ENCODE measurements at places on chromosomes 5 and 9.

GRCh38 chr9:130245474-130245873, 20.1 kb upstream of the HMCN2 start:
- DNase-seq: no peak

GRCh38 chr5:179478624-179479023, 71.7 kb upstream of the RUFY1 start:
- no peak for DNase-seq

DNA sequence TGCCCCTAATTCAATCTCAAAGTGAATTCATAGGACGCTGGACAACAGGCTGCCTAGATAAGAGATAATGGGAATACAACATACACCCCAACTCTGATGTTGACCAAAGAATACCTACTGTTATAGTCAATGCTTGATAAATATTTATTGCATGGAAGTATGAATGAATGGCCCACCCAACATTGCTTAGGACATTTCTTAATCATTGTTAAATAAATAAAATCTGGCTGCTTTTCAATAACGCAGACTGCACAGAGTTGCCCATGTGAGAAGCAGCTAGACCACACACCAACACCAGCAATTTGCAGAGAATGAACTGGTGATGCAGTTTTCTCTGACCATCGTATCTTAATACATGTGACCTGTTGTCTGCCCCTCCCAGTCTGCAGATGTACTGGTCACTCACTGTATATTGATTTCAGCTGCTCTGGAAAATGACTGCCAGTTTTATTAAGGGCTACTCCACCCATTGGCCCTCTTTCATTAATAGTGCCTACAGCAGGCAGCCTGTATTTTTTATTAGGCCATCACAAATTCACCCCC, 236.2 kb upstream of the WWC1 start:
- DNase-seq: no peak

GRCh38 chr9:37922363-37923117, 18.6 kb upstream of the SLC25A51 start:
- no peak for DNase-seq

DNA sequence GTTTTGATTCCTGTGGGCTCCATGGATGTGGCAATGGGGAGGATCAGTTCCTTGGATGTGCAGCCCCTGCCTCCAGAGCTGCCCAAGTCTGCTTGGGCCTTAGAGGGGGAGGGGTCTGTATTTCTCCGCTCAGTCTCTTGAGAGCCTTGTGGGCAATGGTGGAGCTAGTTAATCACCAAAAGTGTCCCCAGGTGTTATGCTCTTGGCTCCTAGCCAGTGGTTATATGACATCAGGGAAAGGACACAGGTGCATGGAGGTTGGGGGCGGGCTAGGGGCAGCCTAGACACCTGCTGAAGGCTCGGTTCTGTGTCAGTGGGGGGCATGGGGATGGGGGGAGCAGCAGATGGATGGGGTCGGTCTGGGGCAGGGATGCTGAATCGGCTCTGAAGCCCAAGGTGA, 12.4 kb upstream of the ARAP3 start:
- DNase-seq: no peak

DNA sequence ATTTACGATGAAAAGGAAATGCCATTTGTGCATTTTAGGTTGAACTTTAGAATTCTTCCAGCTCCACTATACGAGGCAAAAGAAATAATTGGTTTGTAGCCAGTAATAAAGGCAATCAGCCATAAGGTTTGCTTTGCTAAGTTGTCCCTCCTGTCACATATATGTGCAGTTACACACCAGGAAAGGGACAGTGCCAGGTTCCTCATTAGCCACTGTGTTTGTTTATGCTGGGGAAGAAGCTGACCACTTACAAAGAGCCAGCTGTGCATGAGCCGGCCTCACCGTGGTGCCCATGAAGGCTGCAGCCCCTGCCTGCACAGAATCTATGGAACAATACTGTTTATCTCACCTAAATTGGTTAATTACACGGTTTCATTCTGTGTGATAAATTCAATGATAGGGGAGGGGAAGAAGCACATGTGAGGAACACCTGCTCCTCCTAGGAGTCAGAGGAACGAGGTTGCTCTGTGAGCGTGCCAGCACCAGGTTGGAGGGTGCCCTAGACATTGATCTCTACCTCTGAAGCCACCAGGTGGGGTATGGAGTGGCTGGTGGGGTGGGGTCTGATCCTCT, 173.8 kb upstream of the DAP start:
- no peak for DNase-seq

- DNase-seq: no peak
Observed at GRCh38 chr5:43193181-43193893, 1.3 kb downstream of the NIM1K start.

- no peak for DNase-seq
Observed at GRCh38 chr9:128600099-128600498, 47.7 kb downstream of the SPTAN1 start.

- DNase-seq: no peak
Observed at GRCh38 chr5:97846643-97847042, 663.6 kb upstream of the RIOK2 start.

GRCh38 chr5:127335381-127335780, 44.8 kb downstream of the MEGF10 start:
- no peak for DNase-seq

DNA sequence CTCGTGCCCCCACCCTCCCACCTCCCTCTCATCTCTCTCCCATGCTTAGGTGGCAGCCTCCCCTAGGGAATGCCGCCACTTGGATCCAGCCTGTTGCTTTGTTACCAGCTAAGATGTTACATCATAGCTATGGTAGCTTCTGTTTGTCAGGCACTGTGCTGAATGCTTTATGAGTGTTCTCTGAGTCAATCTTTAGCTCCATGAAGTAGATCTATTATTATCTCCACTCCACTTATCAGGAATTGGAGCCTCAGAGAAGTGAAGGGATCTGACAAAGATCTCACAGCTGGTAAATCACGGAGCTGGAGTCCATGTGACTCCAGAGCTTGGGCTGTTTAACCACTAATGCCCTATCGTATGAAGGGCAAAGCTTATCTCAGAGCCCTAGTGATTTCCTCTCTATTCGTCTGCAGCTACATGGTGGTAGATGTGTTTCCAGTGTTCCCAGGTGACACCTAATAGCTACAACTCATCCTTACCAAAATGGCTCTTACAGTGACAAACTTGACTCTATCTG, 54.1 kb downstream of the GARNL3 start:
- DNase-seq: no peak

GRCh38 chr5:6995115-6995514, 281.9 kb downstream of the TENT4A start:
- DNase-seq: no peak

- DNase-seq: no peak
Observed at GRCh38 chr5:68215898-68216244, 315 bp downstream of the PIK3R1 start.

- no peak for DNase-seq
Observed at GRCh38 chr5:88377240-88377639, 108.6 kb upstream of the TMEM161B start.

DNA sequence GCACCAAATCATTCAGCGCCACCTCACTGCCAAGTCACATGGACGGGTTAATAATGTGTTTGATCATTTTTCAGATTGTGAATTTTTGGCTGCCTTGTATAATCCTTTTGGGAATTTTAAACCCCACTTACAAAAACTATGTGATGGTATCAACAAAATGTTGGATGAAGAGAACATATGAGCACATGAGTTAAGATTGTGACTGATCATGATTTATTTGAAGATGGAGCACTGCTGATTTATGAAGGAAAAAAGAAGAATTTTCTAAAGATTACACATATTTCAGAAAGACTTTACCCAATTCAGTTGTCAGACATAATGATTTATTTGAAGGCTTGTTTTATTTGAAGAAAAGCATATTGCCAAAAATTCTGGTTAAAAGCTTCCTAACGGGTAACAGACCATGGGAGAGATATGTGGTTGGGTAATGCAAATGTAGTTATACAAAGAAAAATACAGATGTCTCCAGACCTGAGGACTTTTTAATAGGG, 37.4 kb downstream of the TNFAIP8 start:
- no peak for DNase-seq

- DNase-seq: peak; percentile 55
Observed at GRCh38 chr9:117073539-117074341, 341.1 kb downstream of the ASTN2 start.

DNA sequence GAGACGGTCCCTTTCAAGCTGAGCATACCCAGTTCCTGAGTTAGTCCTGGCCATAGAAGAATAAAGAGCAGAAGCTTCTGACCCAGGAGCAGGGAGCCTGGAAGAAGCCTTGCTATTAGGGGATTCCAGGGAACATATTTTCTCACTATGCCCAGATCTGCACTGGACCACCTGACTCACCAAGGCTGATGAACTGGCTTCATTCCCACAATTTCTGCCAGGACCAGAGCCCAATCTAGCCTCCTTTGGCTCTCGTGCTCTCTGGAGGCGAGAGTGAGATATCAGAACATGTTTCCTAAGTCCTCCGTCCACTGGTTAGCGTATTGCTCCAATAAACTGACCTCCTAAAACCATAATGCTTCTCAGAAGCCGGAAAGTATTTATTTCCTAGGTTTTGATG, 9.9 kb downstream of the GABBR2 start:
- DNase-seq: no peak

- no peak for DNase-seq
Observed at GRCh38 chr5:110048491-110048890, 358.8 kb downstream of the MAN2A1 start.

- no peak for DNase-seq
Observed at GRCh38 chr5:1005249-1005851, 3.3 kb upstream of the NKD2 start.

GRCh38 chr9:99189186-99189585, 32.6 kb downstream of the ALG2 start:
- DNase-seq: no peak

DNA sequence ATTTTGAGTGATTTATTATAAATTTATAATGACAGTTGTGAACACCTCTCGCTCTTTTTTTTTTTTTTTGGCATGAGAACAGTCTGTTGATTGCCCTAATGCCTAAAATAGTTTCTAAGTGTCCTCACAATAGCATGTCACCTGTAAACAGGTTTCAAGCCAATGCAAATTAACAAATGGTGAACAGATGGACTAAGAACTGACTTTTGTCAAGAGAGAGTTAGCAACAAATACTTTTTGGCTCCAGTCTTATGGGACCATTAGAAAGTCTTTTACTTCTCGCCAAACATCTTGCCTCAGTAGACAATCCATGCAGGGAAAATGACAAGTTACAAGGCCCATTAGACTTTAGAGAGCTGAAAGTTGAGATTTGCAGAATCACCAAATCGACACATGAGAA, 67.8 kb downstream of the MED27 start:
- no peak for DNase-seq

DNA sequence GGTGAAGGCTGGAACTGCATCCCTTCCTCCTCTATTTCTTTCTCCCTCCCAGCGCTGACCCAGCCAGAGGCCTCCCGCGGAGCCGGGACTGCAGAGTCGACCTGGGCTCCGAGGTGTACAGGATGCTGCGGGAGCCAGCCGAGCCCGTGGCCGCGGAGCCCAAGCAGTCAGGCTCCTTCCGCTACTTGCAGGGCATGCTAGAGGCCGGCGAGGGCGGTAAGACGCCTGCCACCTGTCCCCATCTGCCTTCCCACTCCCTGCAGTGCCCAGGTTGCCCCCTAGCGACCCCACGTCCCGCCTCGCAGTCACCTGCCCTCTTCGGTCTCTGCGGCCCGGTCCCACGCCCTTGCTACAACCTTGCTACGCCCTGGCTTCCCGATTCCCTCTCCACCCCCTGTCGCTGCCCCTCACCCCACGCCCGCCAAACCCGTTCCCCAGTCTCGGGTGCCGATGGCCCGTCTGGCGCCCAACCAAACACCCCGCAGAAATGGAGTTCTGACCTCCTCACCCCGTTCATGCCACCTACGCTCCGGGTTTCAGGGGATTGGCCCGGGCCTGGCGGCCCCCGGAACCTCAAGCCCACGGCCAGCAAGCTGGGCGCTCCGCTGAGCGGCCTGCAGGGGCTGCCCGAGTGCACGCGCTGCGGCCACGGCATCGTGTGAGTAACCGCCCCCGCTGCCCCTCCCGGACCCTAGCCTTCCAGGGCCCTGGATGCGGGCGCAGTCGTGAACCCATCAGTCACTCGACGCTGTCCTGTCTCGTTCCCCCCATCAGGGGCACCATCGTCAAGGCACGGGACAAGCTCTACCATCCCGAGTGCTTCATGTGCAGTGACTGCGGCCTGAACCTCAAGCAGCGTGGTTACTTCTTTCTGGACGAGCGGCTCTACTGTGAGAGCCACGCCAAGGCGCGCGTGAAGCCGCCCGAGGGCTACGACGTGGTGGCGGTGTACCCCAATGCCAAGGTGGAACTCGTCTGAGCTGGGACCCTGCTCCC, 14.1 kb downstream of the PDLIM4 start:
- DNase-seq: no peak

GRCh38 chr5:112253478-112254250, 165.4 kb downstream of the EPB41L4A start:
- DNase-seq: no peak

DNA sequence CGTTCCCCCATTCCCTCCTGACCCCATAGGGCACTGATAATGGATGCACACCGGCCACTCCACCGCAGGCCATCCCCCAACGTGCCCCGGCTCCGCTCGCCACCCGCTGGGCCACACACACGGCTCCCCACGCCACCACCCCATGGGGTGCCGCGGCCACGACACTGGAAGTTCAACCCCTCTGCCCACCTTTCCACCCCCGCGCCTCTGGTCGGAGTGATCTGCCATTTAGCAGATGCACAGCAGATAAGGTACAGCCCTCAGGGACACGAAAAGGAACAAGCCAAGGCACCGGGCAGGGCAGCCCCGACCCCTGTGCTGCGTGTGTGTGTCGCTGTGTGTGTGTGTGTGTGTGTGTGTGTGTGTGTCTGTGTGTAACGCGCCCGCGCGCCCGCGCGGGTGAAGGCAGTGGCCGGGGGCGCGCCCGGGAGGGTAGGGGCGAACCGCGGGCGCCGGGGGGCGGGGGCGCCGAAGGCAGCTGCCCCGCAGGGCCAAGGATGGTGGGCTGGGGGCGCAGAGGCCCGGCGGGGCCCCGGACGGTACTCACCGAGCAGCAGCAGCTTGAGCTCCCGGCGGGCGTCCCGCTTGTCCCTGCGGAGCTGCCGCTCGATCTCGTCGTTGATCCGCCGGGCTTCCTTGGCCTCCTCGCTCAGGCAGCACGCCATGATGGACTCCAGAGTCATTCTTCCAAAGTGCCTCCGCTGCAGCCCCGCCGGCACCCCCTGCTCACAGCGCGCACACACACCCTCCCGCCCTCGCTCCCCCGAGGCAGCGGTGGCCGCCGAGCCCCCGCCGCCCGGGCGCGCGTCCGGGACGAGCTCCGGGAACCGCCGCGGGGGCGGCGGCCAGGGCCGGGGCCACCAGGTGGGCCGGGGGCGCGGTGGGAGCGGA, 813 bp downstream of the GNAQ start:
- peak; percentile 22 for DNase-seq

GRCh38 chr5:138978581-138978980, 103.4 kb upstream of the LRRTM2 start:
- no peak for DNase-seq

- DNase-seq: no peak
Observed at GRCh38 chr9:129392093-129392541, 214.1 kb upstream of the IER5L start.

- no peak for DNase-seq
Observed at GRCh38 chr5:151663617-151664293, 23.0 kb downstream of the SPARC start.

GRCh38 chr5:132501961-132502931, 11.7 kb upstream of the IRF1 start:
- DNase-seq: no peak

- no peak for DNase-seq
Observed at GRCh38 chr5:158769079-158769478, 330.6 kb downstream of the EBF1 start.
